Hematopoietic multipotent progenitor cell treated with erythropoietin and hydrocortisone succinate and interleukin-3 and kit ligand, for 15 days (in vitro differentiated cells): ENCODE measurements at places on chromosomes 1 and 21.

- DNase-seq = no peak
Observed at GRCh38 chr21:35232545-35233176, 183.6 kb upstream of the RUNX1 start.

- DNase-seq = no peak
Observed at GRCh38 chr1:25917996-25918395, 11.8 kb upstream of the STMN1 start.

- no peak for DNase-seq
Observed at GRCh38 chr1:75426688-75427087, 184.2 kb downstream of the SLC44A5 start.

DNA sequence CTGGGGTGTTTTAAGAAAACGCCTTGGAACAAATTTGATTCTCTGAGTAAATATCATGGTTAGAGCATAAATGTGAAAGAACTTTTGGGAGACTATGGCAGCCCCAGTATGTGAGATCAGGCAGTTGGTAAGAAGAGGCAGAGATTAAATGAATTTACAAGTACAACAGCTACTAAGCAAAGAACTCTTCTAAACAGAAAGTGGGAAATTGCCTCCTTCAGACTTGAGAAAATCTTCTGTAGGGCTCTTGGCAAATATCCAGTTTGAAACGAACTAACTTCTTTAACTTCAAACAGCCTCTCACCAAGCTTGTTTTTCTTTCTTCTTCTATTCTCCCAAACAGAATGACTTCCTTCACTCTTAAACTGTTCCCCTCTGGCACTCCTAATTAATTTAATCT lies 337.7 kb downstream of the SIPA1L2 start:
- no peak for DNase-seq

DNA sequence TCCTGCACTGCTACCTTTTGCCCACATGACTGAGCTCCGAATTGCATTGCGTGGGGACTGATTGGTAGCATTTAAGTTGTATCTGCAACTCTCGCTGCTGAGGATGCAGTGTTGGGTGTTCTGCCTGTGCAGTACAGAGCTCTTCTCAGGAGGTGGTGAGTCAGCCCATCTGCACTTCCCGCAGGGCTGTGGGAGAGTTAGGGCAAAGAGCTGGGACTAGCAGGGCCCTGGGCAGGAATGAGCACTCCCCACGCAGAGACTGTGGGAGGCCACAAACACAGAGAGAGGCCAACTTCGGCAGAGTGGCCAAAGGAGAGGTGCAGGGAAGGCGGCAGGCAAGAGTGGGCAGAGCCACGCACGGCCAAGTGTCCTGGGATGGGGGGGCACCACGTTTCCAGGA lies 244.7 kb downstream of the SIPA1L2 start:
- no peak for DNase-seq
